Suppressor macrophage (primary cell): ENCODE measurements at places on chromosomes 6 and 20.

GRCh38 chr6:88361298-88361697 is 195.2 kb upstream of the CNR1 start:
- no peak for DNase-seq

DNA sequence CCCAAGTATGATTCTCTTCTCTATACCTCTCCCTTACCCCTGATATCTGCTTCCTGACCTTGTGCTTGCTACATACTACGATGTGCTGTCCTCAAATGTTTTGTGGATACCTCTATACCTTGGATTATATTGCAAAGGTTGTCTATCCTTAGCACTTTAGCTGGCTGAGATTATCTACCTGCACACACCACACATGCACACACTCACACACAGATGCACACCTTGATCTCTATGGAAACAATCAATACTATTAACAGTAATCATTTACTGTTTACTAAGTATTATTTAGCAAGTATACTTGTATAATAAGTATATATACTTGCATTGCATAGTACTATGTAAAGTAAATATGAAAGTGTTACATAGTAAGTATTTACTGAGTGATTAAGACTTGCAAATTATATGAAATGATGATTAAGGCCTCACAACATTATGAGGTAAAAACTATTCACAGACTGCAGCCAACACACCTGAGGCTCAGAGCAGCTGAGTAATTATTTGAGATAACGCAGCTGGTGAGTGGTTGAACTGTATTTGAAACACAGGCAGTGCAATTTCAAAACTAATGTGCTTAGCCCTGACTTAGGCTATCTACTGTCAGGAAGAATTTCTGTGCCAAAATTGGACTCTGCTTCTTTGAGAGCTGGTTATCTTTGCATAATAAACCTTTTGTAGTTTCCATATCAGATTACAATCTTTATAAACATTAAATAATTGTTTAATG is 699.9 kb downstream of the FRK start:
- DNase-seq = no peak

DNA sequence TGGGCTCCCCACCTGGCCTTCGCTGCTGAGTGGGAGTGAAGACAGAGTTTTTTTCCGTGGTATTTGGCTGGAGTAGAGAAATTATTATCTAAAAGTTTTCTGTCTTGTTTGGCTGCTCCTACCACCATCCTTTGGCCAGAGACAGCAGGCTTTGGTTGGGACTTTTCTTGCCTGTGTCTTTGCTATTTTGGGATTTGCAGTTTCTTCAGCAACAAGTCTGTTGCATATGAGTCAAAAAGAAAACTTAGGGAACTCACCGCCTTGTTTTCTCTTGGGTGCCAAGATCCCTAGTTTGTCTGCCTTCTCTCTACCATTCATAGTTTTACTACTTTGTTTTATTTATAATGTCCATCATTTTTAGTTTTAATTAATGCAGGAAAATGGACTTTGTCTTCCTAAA is 683.8 kb downstream of the DOK5 start:
- no peak for DNase-seq

DNA sequence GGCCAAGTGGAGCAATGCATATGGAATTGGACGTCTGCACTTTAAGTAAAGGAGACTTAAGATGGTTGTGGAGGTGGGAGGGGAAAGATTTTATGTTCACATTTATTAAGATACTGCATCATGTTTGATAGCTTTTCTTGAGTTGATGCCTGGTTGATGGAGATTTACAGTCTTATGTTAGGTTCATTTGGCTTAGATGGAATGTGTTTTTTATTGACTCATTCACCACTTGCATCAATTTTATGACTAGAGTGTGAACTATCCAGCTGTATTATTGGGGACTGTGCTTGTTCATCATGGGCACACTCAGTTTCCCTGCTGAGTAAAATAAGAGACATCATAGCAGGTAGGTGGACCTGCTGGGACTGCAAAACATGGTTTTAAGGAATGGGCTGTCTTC is 91.2 kb upstream of the SCP2D1 start:
- no peak for DNase-seq

GRCh38 chr6:15183979-15184378 is 61.9 kb upstream of the JARID2 start:
- no peak for DNase-seq

- no peak for DNase-seq
Observed at GRCh38 chr20:49762940-49763766, 49.5 kb upstream of the B4GALT5 start.

DNA sequence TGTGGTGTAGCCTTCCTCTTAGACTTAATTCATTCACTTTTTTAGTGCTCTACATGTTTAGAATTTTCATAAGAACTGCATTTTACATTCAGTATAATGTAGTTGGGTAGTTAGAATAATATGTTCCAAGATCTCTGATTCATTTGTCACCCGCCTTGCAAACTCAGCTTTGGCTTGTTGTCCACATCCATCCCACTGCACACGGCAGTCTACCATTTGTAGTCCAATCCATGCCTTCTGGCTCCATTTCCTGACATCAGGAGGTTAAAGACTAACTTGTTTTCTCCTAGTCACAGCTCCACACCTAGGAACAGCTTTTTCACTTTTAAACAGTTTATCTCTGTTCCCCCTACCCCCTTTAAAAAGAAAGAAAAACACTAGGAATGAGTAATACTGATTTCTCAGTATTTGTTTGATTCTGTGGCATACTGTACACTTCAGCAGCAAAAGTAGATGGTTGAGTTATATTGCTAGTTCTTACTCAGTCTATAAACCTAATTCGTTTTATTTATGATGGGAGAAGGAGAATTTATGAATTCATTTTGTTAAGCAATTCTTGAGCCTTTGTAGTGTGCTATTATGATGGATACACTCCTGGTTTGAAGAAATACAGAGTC is 180.9 kb downstream of the ARID1B start:
- DNase-seq = no peak

GRCh38 chr6:91633374-91634111 is 1046.7 kb upstream of the MAP3K7 start:
- DNase-seq = no peak

DNA sequence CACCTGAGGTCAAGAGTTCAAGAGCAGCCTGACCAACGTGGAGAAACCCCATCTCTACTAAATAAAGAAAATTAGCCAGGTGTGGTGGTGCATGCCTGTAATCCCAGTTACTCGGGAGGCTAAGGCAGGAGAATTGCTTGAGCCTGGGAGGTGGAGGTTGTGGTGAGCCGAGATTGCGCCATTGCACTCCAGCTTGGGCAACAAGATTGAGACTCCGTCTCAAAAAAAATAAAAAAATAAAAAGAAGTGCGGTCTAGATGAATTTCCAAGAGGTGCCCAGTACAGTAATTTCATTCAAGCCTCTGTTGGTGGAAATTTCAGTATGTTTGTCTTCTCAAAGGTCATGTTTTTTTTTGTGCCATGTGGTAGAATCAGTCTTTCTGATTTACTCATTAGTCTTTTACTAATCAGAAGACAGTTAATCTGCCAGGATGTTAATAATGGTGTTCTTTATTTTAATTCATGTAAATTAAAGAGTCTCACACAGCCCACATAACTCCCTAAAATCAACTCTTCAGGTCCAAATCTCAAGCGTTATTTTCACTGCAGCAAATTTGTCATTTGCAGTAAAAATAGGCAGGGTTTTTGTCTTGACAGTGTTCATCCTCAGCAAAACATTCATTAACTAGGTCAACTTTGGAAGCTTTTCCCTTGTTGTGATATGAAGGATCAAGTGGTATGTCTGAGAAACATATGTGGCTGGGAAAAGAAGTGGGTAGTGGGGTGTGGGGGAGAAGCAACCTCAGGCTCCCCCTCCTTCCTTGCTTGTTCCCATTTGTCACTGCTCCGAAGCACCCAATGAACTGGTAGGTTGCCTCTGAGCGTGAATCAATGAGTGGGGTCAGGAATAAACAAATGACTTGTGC is 13.3 kb downstream of the TP53INP2 start:
- no peak for DNase-seq

GRCh38 chr20:63056236-63057170 is 49.7 kb upstream of the BHLHE23 start:
- peak; percentile 6 for DNase-seq

- DNase-seq = no peak
Observed at GRCh38 chr20:43699941-43700565, 26.7 kb downstream of the GTSF1L start.

DNA sequence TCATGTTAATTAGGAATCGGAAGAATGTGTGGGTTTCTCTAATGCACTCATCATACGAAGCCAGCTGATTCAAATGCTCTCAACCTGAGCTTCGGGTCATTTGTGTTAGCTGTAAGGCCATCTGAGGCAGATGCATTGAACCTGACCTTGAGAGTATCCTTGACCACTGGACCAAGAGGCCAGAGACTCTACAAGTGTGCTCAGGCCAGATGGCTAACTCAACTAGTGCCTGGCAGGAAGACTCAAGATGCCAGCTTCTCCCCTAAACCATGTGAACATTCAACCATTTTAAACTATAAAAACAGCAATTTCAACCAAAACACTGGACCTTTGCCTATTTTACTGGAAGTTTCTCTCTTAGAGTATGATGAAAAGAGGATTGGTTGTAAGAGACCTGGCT is 168.6 kb upstream of the CDH4 start:
- DNase-seq = no peak

DNA sequence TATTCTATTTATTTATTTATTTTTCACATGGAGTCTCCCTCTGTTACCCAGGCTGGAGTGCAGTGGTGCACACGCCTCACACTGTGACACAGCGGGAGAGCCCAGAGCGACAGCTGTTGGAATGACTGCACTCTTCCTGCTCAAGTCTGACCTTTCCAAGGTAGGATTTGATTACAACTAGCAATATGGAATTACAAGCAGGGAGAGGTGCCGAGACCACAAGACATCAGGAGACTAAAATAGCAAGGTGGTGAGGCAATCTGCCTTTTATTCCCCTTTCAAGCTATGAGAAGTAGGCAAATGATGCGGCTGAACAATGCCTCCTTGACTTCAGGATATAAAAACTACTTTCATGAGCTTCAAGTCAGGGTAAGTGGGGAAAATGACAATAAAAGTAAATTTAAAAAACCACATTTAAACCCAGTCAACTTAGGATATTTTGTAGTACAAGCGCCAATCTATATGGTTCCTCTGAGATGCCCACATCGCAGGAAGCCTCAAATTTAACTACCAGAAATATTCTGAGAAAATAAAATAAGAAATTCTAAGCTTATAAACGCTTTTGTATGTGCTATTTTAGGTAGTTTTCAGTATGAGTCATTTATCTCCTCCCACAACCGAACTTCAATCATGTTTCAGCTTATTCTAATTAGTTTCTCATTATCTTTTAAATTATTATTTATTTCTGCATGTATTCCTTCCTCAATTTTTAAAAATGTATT is 146.9 kb upstream of the SGK1 start:
- peak; percentile 38 for DNase-seq

DNA sequence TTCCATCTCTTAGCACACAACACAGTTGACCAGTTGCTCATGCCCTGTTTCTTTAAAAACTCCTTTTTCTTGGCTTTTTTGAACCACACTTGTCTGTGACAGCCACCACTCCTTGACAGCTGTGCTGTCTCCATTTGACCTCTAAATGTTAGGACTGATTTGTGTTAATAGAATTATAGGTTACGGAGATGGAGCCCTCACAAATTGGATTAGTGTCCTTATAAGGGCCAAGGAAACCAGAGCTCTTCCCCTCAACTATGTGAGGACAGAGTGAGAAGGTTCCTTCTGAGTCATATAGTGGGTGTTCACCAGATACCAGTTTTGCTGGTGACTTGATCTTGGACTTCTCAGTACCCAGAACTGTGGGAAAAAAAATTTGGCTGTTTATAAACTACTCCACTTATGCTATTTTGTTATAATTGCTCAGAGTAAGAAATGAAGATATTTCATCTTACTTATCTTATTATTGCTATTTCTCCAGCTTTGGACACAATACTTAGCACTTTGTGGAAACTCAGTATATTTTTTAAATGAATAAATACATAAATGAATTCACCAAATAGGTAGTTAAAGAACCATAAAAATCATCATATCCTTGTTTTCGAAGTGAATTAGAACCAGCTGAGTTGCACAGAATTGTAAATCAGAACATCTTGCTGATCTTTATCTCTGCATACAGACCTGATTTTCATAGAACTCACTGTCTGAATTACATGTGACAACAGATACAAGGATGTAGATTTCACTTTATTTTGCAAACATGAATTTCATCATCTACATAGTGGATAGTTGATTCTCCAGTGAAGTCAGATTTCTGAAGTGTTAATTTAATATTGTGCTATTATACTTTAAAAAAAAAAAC is 598.5 kb upstream of the IRAK1BP1 start:
- no peak for DNase-seq

DNA sequence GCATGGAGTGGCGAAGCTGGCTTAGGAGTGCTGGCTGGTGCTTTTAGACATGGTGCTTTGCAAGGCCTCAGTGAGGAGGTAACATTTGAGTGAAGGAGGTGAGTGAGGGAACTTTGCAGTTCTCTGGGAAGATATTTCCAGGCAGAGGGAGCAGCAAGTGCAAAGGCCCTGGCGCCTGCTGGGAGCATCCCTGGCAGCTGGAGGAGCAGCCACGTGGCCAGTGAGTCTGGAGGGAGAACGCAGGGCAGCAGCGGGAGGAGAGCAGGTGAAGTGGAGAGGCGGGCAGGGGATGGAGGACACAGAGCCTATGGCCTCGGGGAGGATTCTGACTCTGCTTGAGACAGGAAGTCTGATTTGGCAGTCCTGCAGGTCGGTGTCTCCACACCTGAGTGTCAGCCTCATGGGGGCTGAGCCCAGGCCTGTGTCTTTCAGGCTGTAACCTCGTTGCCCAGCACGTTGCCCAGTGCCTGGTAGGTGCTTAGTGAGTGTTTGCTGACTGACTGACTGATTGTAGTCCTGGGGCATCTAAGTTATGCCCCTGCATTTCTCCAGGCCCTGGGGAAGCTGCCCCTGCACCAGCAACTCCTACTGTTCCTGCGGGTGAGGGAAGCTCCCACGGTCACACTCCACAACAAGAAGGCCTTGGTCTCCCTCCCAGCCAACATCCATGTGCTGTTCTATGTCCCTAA is 11.0 kb upstream of the BPIFB4 start:
- DNase-seq = no peak

DNA sequence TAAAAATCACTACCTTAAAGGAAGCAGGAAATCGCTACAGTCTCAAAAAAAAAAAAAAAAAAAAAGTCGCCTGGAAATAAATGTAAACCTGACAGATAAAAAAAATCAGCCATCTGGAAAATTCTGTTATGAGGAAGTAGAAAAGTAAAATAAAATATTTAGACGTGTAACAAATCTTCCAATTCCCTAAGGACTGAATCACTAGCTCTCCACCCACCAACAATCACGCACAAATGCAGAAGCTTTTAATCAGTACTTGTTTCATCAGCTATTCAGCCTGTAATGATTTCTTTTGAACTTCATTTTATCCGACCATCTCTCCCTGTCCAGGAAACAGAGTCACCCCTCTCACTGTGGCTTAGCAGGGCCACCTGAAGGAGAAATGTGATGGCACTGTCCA is 59.0 kb downstream of the SLC23A2 start:
- DNase-seq = peak; percentile 66

GRCh38 chr6:15299430-15300131 is 53.7 kb downstream of the JARID2 start:
- DNase-seq = peak; percentile 65

- DNase-seq = no peak
Observed at GRCh38 chr6:121612927-121613326, 177.5 kb downstream of the GJA1 start.
